Mesendoderm (in vitro differentiated cells): ENCODE measurements at places on chromosomes 4 and X.

DNA sequence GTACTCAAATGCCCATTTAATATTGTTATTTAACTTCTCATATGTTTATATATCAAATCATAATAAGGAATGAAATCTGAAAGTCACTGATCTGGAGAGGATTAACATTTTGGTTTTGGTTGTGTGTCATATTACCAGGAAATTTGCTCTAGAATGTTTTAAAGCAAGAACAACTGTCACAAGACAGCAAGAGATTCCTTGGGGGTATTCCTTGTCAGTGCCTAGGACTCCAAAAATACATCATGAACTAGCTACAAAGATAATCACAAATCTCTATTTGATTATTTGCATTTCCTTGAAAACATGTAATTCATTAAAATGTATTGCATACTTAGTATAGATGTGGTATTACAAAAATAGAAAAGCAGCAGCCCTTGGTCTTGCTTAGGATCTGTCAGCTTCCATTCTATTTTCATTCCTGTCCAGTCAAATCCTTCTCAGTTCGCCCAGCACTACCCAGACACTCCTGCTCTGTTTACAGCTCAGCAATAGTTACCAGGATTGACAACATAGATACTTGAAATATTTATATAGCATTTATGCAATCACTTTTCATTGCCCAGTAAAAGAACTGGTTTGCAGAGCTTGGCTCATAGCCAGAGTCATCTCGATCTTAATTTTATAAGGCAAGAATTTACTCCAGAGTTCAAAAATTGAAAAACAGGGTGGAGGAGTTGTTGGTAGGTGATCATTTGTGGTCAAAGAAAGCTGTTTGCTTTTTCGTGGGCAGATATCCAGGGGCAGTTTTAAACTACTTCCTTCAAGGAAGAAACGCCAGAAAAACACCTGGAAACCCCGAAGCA is 9.2 kb upstream of the BMP3 start:
- no peak for DNase-seq

GRCh38 chr4:128459547-128459946 is 171.9 kb upstream of the PGRMC2 start:
- DNase-seq: no peak

DNA sequence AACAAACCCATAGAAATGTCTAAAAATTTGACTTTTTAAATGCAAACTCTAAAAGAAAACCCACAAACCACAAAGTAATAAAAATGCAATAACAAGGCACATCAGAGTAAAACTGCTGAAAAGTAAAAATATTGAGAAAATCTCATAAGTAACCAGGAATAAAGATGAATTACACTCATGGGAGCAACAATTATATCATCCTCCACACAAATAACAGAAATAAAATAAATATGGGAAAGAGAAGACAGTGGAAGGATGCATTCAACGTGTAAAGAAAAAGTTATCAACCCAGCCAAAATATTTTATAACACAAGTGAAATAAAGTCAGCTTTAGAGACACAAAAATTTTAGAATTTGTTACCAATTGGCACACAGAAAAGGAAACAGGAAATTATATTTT is 1420.2 kb downstream of the PCDH18 start:
- DNase-seq: no peak

- DNase-seq: no peak
Measured at GRCh38 chr4:74023709-74024108, 14.8 kb downstream of the CXCL3 start.

DNA sequence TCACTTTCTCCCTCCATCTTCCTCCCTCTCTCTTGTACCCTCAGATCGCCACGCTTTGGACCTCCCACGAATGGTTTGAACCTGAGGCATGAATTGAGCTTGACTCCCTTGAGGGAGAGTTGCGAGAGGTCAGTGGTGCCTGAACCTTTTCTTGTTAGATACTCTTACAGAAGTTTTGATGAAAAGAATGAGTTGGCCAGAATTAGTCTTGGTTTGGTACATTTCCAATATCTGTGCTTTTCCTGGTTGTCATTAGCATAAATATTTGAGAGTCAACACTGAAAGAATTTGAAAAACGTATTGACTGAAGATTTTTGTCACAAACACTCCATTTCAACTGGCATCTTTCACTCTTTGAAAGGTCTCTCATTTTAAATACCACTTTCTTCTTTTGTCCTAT is 510.6 kb upstream of the DIPK2B start:
- no peak for DNase-seq

- DNase-seq: no peak
Measured at GRCh38 chrX:107227780-107228485, 21.5 kb downstream of the DNAAF6 start.

DNA sequence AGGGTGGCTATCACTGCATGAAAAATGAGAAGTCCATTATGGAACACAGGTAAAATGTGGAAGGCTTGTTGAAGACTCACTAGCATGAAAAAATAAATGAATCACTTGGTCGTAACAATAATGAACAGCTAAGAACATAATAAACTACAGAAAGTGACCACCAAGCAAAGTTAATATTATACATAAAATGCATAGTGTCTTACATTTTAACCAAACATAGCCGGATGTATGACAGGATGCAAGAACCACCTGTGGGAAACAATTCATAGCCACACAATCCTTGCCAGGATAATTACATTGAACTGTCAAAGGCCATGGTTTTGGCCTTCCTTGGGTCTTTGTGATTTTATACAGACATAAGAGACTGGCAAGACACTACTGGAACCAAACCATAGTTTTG is 81.9 kb upstream of the ATXN3L start:
- DNase-seq: no peak

- no peak for DNase-seq
Measured at GRCh38 chr4:26632916-26633315, 49.0 kb downstream of the TBC1D19 start.

DNA sequence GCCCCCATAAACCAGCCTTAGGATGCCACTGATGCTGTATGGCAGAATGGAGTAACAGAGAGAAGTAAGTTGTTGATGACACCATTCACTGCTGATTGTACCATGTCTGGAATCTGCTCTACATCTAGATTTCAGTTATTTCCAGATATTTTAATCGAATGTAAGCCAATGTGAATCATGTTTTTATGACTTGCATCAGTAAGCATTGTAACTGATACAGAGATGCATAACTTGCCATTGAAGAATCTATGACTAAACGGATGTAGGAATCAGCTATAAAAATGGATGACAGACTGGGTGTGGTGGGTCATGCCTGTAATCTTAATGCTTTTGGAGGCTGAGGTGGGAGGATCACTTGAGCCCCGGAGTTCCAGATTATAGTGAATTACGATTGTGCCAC is 161.0 kb upstream of the GATB start:
- no peak for DNase-seq
